T-helper 1 cell (primary cell): ENCODE measurements at places on chromosomes 1 and 21.

GRCh38 chr21:17438635-17439034 lies 74.2 kb upstream of the CXADR start:
- no peak for DNase-seq

DNA sequence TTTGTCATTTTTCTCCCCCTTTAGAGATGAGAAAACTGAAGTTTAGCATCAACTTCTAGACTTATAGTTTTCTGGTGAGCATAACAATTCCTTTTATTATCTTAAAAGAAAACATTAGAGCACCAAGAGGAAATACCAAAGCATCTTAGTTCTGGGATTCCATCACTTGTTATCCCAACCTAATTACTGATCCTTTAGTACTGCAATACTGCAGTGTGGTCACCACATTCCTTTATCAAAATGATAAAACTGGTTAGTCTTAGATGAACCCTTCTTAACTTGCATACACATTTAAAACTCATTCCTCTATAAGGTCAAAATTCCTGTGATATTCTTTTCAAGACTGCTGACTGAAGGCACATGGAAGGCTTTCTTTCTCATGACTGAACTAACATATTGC lies 23.1 kb downstream of the SOD1 start:
- no peak for DNase-seq

DNA sequence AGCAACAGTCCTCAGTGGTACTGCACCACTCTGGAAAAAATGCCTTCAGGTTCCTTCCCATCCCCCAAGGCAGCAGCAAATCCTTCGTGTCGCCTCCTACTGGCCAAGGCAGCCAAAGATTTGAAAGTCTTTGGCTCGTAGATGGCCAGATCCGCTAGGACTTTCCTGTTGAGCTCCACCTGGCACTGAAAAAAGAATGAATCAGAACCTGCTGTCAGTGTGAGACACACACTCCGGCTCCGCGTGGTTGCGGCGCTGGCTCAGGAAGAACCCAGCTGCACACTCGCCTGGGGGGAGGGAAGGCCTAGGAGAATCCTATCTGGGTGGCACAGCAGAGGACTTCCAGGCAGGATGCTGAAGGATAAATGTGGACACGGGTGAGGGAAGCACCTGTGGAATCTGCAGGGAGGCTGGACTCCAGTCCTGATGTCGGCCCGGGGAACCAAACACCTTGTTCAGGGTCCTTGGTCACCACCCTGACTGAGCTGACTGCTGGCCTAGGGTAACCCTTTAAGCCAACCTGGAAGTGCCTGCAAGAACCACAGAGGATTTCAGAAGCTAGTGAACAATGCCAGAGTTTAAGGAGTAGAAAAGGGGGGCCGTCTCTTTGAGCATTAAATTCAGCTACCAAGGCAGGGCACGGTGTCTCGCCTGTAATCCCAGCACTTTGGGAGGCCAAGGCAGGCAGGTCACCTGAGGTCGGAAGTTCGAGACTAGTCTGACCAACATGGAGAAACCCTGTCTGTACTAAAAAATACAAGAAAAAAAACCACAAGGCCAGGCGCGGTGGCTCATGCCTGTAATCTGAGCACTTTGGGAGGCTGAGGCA lies 3.2 kb upstream of the CCNL2 start:
- peak; percentile 24 for DNase-seq

DNA sequence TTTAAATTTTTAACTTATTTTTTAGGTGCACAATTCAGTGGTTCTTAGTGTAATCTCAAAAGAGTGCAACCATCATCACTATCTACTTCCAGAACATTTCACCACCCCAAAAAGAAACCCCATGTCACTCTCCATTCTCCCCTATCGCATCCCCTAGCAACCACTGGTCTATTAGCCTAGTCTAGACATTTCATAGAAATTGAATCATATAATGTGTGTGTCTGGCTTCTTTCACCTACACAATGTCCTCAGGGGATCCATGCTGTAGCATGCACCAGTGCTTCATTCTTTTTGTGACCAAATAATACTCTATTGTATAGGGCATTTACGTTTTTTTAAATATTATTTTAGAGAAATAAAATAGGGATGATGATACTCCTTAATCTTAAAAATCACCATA lies 64.7 kb downstream of the JAK1 start:
- no peak for DNase-seq

GRCh38 chr1:204288021-204288588 lies 71.6 kb downstream of the PLEKHA6 start:
- no peak for DNase-seq

DNA sequence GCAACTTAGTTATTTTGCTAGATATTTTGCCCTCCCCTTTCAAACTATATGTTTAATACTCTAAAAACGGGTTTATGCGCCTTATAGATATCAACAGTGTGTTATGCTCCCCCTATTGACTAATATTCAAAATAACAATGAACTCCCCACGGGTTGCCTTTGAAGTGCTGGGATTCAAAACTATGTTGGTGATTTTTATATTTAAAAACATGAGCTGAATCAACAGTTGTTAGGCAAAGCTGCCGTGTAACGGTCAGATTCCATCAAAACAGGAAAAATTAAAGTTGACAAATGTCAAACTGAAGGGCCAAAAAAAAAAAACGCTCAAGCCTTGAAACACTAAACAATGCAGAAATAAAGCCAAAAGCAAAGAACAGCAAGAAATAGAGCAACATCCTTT lies 2.5 kb downstream of the TGFBR3 start:
- no peak for DNase-seq

DNA sequence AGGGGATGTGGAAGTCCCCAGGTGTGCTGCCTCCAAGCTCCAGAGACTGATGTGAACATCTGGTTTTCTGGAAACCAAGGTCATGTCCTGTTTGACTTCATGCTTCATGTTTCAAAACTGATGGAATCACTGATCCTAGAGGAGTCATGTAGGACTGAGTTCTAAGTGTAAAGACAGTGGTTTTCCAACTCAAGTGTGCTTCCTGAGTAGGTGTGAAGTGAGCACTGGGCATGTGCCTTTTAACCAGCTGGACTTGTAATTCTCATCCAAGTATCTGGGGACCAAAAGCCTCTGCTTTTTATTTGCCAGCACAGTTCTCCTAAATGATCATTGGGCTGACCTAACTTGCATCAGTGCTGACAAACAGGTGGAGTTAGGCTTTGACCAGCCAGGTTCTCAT lies 36.9 kb downstream of the ABCA4 start:
- no peak for DNase-seq

GRCh38 chr1:210779269-210779668 lies 354.7 kb downstream of the KCNH1 start:
- no peak for DNase-seq

DNA sequence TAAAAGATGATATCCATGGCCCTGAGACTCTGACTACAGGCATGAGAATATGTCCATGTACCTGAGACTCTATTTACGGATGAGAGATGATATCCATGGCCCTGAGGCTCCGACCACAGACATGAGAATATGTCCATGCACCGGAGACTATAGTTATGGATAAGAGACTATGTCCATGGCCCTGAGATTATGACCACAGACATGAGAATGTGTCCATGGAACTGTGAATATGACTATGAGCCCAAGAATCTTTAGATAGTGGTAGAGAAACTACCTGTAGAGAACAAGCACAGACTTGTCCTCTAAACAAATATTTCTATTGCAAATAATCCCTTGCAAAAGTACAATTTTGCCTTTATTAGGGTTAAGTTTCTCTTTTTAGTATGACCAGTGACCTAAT lies 263.2 kb downstream of the PCP4 start:
- DNase-seq = no peak

DNA sequence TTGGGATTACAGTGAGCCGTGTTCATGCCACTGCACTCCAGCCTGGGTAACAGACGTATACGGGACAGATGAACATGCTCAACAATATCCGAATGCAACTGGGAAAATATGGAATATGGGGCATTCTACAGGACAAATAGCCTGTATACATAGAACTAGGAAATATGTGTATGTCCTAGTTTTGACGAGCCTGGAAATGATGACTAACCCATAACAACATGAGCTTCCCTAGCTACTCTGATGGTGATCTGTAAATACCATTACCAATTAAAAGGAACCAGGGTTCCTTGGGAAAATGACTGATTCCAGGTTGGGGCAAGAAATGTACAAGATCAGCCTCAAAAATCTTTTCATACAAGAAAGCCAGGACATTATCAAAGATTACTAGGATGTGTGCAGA lies 42.8 kb upstream of the ARTN start:
- no peak for DNase-seq

GRCh38 chr1:186178426-186179043 lies 196.5 kb downstream of the TPR start:
- DNase-seq = no peak

GRCh38 chr21:44550807-44551206 lies 498 bp downstream of the KRTAP10-2 start:
- DNase-seq = no peak

DNA sequence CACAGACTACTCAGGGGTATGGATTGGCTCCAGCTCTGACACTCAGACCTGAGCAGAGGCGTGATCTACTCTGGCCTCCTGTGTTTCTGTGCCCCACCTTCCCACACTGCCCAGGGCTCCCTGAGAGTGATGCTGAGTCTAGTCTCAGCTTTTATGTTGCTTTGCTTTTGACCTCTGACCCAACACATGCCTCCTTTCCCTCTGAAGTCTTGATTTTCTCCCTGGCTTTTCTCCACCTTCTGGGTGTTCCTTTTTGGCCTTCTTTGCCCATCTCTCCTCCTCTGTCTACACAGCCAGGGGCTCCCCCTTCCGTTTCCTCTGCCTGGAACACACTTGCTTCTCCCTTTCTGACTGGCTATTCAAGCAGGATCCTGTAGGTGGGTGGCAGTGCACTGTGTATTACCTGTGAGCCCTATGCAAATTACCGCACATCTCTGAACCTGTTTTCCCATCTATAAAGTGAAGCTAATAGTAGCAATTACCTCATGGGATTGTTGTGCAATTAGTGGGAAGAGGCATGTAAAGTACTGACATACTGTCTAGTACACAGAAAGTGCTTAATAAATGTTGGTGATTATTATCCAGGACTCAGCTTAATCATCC lies 13.7 kb upstream of the MEX3A start:
- no peak for DNase-seq

GRCh38 chr1:16441282-16441665 lies 750 bp downstream of the NECAP2 start:
- no peak for DNase-seq

DNA sequence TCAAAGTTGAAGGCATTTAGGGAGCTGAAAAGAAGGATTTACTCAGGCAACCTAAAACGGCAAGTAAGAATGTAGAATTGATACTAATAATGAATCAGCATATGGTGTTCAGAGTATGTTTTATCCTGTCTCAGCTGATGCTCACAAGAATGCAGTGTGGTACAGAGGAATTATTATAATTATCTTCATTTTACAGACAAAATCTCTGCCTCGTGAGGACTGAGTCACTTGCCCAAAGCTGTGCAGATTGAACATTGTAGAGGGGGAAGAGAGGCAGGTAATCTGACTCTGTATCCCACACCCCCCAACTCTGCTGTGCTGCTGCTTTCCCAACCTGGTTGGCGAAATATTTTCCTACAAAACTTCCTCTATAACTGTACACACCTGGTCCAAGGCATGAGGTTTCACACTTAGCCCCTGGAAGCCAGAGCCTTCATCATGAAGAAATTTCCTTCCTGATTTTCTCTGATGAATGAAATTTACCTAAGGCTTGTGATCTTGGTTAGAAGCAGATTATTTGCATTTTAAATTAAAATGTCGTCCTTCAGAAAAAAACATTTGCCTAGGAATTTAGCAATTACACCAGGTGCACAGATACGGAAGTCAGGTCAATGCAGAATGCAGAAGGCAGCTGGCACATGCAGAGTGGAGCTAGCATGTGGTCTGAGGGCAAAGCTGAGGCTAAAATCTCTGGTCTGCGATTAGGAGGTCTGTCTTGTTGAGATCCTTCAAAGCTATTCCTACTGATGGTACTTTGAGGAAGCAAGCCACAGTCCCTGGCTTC lies 52.8 kb downstream of the DPT start:
- no peak for DNase-seq
